ENCODE measurements at places on chromosomes 13 and 19.

- DNase-seq: no peak
Measured at GRCh38 chr19:46250076-46250735, 20.7 kb downstream of the IGFL1 start.

DNA sequence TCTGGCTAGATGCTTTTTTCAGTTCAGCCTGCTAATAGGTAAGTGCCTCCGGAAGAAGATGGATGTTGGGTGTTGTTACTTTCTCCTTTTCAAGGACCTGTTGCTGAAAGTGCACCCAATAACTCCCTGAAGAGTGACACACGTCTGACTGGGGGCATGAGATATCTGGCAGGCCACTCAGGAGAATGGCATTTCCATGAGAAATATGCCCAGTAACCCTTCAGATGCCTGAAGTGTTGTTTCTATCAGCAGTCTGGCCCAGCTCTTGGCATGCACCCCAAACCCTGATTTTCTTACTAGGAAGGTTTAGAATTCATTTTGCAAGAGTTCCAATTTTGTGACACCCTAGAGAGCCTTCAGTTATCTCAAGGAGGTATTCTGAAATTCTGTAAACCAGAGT, 71.5 kb downstream of the ARHGAP35 start:
- no peak for DNase-seq

DNA sequence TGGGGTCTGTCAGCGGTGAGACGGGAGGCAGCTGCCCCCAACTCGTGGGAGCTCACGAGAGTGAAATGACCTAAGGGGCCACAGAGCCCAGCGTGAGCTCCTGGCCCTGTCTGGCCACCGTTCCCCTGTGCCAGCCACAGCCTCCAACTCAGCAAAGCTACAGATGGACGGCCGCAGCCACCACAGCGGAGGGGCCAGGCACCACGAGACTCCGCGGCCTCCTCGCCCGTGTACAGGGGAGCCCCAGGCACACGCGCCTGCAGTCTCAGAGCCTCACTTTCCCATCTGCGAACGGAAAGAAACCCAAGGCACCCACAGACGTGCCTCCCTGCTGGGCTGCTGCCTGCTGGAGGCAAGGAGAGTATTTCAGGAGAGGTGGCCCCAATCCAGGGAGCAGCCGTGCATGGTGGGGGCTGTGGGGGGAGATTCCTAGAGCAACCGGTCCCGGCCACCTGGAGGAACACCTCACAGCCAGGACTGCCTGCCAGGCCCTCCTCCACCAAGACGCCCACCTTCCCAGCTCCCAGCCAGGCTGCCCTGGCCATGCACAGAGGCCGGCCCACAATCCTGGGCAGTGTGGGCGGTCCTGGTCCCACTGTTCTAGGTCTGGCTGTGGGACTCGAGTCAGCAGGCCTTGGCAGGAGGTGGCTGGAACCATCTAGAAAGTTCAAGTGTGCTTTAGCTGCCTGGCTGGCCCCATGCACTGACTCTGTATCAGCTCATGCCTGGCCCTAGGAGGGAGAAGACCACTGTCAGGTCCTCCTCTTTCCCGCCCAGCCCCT, 1.9 kb downstream of the MKNK2 start:
- DNase-seq: no peak

DNA sequence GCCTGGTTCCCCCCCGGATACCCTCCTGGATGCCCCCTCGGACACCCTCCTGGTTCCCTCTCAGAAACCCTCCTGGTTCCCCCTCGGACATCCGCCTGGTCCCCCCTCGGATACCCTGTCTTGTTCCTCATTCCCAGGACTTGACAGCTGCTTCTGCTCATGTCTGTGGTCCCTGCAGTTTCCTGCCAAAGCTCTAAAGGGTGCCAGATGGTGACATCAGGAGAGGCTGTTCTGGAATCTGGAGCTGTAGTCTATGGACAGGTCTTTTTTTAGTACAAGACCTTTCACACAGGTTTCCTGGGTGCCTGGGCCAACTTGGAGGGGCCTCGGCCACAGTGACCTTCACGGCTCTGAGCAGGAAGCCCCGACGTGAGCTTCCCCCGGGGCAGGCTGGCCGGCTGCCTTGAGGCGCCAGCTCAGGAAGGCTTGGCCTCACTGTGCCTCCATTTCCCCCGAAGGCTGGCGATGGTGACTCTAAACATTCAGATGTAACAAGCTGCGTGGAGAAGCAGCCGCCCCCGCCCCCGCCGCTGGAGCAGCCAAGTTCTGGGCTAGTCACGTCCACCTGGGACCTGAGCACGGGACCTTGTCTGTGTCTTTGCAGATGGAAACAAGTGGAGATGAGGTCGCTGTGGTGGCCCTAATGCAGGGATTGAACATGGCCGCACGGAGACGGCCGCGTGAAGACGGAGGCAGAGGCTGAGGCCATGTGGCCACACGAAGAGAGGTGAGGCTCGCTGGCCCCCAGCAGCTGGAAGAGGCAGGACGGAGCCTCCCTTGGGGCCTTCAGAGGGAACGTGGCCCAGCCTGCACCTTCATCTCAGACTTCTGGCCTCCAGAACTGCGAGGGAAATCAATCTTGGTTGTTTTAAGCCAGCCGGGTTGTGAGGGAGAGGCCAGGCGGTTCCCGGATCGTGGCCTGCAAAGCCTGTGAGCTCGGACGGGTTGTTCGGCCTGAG, 12.7 kb downstream of the SGTA start:
- no peak for DNase-seq

GRCh38 chr19:18776736-18777135, 14.4 kb downstream of the COMP start:
- DNase-seq: no peak
